ENCODE measurements at places on chromosomes 3 and 15. TPM values are rescaled to one million over a fixed set of nuclear protein-coding genes. Genes with fewer than 3 reads are reported as not detected.

The CAND2 gene
- 8.4 TPM for total RNA-seq

- no peaks in the 10 kb centered on the region for H3K4me1 ChIP-seq
- H3K27ac ChIP-seq, result no peak overlapping the region
- H3K27me3 ChIP-seq, result no peaks in the 10 kb centered on the region
- no peak overlapping the region for H3K4me3 ChIP-seq
- DNase-seq, result no peak
Measured at GRCh38 chr3:46484911-46485778, 12.6 kb upstream of the RTP3 start.

- no peak overlapping the region for H3K27ac ChIP-seq
- peak; percentile 73 for DNase-seq
- H3K4me1 ChIP-seq, result no peaks in the 10 kb centered on the region
Measured at GRCh38 chr3:190265796-190266195, 56.5 kb downstream of the CLDN1 start.

GRCh38 chr3:129608087-129608935 is 1.8 kb upstream of the PLXND1 start:
- H3K36me3 ChIP-seq, result no peaks in the 10 kb centered on the region
- peak overlapping the region; percentile 80 for H3K27ac ChIP-seq
- no peak for DNase-seq
- no peaks in the 10 kb centered on the region for H3K4me1 ChIP-seq

DNA sequence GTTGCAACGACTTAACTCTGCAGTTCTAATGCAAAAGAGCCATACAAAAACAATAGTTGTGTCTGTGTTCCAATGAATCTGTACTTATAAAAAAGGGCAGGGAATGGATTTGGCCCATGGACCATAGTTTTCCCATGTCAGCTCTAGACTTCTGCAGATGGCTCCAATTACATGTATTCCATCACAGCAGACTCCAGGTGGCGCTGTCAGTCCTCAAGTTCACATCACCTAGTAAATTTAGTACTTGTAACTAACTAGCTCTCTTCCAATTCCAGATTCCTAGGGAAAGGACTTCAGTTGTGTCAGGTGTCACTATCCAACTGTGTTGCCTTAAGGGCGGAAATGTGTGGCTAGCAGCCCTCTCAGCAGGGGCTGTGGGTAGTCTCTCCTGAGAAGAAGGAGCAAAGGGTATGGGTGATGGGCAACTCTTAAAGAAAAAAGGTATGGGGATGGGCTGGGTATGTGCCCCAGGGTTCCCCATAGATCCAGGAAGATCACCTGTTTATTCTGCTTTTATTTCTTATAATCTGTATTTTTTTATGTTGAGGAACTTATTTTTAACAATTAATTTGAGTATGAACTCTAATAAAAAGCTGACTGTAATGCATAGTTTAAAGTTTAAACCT is 36.2 kb downstream of the BBS4 start:
- H3K36me3 ChIP-seq, result no peaks in the 10 kb centered on the region
- no peak overlapping the region for H3K27ac ChIP-seq
- H3K27me3 ChIP-seq, result no peaks in the 10 kb centered on the region
- no peaks in the 10 kb centered on the region for H3K4me1 ChIP-seq

The NEK4 gene
- 49.9 TPM for total RNA-seq

GRCh38 chr3:57971975-57972374 is 36.2 kb upstream of the FLNB start:
- peak; percentile 31 for DNase-seq
- peak overlapping the region; percentile 77 for H3K27ac ChIP-seq
- peaks cover 6% of the 10 kb centered on the region for H3K4me1 ChIP-seq
- H3K36me3 ChIP-seq, result no peaks in the 10 kb centered on the region
